ENCODE measurements at places on chromosomes 1 and 21.
A peak's percentile ranks its signal among the peaks of the same experiment; 100 is the strongest.

- DNase-seq = no peak
Observed at GRCh38 chr1:23979387-23979880, 693 bp downstream of the SRSF10 start.

- no peak for DNase-seq
Observed at GRCh38 chr1:118978914-118979701, 9.0 kb downstream of the TBX15 start.

DNA sequence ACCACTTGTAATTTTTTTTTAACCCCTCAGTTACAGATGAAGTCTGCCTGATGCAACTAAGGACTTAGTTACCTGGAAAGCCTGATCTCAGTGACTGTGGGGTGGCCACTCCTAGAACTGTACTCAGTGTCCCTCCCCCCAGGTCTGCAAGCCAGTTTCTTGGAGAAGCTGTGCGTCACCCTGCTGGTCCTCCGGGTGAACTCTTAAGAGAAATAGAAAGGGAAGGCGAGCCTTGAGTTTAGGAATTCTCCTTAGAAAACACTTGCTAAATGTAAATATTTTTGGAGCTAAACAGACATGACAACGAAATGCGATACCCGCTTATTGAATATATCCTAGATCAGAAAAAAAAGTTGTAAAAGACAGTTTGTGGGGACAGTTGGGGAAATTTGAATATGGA, 730 bp downstream of the SLC16A4 start:
- DNase-seq = no peak

DNA sequence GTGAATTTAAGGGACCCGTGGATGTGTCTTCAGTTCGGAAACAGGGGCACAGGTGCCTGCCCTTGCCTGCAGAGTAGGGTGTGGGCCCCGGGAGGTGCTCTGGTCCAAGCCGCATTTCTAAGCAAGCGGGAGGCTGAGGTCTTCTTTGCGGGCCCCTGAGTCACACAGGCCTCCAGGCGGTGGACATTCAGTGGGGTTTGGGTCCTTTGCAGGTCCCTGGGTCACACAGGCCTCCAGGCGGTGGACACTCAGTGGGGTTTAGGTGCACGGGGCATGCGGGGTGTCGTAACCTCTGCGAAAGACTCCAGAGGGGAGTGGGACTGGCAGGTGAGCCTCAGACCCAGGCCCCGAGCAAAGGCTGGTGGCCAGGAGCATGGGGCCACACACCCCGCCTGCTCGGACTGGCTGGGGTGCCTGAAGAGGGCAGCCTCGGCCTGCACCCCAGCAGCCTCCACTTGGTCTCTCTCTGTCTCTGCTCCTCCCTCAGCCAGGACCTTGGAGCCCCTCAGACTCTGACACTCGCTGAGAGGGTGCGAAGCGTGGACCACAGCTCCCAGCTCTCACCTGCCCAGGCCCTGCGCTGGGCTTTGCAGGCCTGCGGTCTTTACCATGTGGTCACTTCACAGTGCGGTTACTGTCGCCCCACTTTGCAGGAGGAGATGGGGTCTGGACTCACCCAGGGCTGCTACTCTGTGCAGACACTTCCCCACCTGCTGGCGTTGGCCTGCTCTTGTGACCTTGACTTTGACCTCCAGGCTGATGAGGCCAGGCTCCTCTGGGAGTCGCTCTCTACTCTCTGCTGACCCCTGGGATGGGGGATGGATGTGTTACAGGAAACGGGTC, 6.0 kb upstream of the AGPAT3 start:
- DNase-seq = no peak

DNA sequence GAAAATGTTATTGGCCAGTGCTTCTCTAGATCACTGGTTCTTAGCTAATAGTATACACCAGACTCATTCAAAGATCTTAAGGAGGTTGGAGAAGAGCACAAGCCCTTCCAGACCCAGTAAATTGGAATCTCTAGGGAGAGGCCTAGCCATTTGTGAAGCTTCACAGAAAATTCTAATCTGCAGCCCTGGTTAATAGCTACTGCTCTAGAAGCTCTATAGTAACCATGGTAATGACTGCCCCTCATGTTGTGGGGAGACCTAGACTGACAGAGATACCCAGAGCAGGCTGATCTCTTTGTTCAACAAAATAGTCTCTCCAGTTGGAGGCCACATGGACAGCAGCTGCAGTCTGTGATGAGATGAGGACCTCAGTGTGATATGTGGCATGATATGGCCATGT, 31.7 kb downstream of the ARID1A start:
- DNase-seq = no peak

GRCh38 chr1:197065559-197065958, 1.5 kb downstream of the F13B start:
- no peak for DNase-seq

DNA sequence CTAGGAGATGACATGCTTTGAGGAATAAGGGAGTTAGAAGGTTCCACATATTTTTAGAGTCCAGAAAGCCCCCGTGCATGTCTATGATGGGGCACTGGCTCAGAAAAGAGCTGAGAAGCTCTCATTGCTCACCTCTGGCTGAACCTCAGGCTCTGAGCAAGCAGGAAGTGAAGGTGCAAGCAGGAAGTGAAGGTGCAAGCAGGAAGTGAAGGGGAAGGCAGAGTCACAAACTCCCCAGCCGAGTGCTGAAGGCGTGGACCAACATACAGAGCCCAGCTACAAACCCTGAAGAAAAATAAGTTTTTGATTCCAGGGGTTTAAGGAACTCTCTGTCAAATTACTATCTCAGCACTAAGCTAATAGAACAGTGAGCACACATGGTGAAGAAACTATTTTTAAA, 7.0 kb downstream of the KRTAP10-8 start:
- peak; percentile 53 for DNase-seq

- no peak for DNase-seq
Observed at GRCh38 chr1:81894867-81895266, 94.1 kb downstream of the ADGRL2 start.

- no peak for DNase-seq
Observed at GRCh38 chr1:201248721-201249559, 34.4 kb upstream of the PKP1 start.

GRCh38 chr1:17023573-17023972, 11.8 kb upstream of the ATP13A2 start:
- DNase-seq = no peak

DNA sequence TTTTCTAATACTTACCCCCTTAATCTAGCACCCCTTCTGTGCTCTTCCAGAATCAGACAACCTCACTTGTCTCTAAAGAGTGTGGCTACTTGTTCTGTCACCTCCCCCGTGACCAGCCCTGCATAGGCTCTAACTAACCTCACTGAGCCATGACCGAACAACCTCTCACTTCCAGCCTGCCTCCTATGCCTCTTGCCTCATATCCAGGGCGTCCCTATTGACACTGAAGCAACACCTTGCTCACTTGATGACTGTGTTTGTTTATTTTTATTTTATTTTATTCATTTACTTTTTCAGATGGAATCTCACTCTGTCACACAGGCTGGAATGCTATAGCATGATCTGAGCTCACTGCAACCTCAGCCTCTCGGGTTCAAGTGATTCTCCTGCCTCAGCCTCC, 235.1 kb upstream of the B3GALT2 start:
- DNase-seq = no peak

GRCh38 chr1:43978551-43979260, at the start of gene B4GALT2:
TSS of gene B4GALT2 (plus strand) at chr1:43979210. CDS start at chr1:43981161, 1,951 bp downstream.
- no peak for DNase-seq

GRCh38 chr21:14737922-14738321, 191.8 kb upstream of the SAMSN1 start:
- no peak for DNase-seq

- peak; percentile 50 for DNase-seq
Observed at GRCh38 chr1:32334864-32335534, 1.0 kb downstream of the MARCKSL1 start.

- DNase-seq = no peak
Observed at GRCh38 chr1:248872752-248873408, 14.0 kb upstream of the ZNF692 start.

GRCh38 chr1:165849353-165850133, 22.1 kb downstream of the UCK2 start:
- no peak for DNase-seq

DNA sequence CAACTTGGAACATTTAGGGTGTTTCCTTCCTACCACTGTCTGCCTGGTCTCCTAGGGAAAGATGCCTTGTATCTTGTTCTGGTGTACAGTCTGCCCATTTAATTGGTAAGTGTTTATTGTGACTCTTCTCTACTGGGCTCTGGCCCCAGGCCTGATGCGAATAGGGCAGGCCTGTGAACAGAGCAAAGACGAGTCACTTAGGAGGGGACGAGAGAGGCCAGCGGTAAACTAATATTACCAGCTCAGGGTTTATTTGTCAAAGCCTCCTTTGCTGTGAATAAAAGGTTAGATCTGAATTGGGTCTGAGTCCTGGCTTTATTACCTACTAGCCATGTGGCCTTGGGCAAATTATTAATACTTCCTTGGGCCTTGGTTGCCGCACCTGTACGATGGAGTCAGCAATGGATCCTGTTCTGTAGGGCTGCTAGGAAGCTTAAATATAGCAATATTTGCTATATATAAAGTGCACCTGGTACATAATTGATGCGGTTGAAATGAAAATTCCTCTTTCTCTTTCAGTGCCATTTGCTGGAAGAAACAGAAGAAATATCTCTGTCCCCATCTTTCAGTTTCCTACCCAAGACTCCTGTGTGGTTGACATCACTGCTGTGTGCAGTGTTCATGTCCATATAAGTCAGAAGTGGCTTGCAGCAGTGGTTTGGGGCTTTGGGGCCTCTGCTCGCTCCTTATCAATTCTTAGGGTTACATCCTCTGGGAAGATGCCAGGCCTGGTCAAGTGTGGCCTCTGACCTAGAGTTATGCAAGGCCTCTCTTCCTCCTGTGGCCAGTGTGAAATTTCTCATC, 32.4 kb downstream of the MAPKAPK2 start:
- DNase-seq = no peak

DNA sequence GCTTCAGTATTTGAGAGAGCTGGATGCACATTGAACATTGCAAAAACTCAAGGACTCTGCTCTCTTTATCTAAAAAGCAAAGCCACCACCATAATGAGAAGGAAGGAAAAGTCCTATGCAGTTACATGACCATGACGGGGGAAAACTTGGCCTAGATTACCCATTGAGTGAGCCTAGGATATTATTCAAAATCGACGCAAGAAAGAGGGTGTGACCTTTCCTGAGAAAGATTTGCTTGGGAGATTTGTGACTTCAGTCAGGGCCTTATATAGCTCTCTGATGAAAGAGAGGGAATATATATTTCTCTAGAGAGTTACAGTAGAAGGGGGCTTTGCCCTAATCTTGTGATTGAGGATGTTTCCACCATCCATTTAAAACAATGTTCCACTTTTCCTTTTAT, 153.0 kb upstream of the DPYD start:
- DNase-seq = no peak

- no peak for DNase-seq
Observed at GRCh38 chr1:67947114-67947513, 103.3 kb downstream of the DIRAS3 start.

DNA sequence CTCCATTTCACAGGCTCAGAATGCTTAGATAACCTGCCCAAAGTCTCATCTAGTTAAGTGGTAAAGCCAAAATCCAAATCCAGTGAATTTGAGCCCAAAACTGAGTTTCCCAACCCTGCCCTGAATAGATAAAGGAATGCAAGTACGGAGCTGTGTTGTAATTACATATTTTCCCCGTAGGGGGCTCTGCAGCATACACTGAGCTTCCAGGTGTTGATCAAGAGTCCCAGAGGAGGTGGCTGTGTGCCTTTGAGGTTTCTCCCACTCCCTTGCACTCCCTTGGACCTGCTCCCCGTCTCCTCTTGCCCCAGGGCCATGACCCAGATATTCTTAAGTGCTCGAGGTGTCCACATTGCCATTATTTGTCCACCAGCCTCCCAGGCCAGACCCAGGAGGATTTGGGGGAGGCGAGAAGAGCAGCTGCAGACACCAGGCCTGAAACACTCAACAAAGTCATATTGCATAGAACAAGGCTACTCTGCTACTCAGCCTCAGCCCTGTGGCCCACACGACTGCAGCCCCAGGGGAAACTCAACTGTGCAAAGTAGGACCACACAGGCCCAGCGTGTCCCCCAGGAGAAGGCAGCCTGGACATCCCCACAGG, 18.4 kb upstream of the LY9 start:
- DNase-seq = no peak

DNA sequence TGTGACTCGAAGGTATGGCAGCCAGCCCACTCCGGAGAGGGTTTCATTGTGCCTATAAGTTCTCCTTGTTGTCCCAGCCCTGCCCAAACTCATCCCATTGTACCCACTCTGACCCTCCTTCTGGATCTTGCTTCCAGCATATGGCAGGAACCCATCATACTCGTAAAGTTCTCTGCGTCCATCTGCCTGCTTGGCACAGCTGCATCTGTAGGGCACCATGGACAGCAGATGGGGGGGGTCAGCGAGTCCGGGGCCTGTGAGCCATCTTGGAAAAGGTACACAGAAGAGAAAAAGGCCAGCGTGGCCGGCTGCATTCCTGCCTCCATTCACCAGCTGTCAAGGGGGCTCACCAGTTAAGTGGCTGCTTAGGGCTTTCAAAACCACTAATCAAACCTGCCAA, 94.9 kb upstream of the IGSF21 start:
- no peak for DNase-seq

GRCh38 chr1:98940069-98940721, 64.5 kb downstream of the PLPPR5 start:
- no peak for DNase-seq

DNA sequence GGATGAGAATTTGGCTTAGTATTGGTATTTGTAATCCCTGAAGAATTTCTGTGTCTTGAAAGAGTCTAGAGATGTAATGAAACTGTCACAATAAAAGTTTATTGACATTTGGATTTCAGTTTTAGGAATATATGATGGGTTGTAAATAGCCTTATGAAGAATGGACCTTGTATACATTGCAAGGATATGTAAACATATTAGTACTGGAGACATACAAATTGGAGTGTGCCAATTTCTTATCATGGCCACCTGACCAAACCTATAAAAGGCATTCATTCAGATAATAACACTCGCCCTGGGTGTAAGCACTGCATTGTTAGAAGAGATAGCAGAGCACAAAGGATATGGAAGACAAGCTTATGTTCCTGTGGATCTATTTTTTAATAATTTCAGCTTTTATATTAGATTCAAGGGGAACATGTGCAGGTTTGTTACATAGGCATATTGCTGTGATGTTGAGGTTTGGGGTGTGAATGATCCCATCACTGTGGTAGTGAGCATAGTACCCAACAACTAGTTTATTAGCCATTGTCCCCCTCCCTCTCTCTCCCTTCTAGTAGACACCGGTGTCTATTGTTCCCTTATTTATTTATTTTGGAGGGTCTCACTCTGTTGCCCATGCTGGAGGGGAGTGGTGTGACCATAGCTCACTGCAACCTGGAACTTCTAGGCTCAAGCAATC, 8.6 kb downstream of the S1PR1 start:
- no peak for DNase-seq
